Astrocyte (in vitro differentiated cells and primary cell): ENCODE measurements at places on chromosomes 16 and 17.
A peak's percentile ranks its signal among the peaks of the same experiment; 100 is the strongest.

DNA sequence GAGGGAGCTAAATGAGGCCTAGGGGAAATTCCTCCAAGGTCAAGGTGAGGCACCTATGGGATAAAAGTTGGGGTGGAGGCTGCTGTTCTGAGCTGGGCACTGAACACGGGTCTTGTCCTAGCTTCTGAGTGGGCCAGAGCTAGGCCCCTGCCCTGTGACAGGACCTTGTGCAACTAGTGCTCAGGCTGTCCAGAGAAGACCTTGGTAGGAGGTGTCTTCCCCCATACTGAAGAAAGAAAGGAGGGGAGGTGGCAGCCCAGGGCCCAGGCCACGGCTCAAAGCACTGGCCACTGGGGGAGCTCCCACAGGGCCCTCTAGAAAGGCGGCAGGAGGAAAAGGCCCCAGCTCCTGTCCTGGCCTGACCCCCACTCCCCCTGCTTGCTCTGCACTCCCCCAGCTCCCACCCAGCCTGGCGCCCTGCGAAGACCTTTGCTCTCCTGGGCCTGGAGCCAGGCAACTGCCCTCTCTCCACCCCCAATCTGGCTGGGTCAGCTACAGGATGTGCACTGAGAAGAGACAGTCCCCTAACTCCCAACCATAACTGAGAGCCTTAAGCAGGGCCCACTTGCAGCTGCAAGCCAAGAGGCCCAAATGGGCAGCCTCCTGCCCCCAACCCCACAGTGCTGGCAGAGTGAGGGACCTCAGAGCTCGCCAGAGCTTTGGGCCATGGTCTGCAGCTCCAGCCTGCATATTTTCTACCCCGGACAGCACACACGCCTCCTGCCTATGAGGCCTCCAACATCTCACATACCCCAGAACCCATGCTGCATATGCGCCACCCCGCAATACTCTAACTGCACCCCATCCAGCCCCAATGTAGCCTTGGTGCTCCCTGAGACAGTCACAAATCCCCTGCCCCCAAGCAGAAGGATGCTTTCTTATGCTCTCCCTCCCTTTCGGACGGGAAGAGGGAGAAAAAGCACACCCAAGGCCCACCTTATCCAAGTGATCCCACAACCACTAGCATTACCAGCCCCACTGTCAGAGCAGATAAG, 15.3 kb downstream of the HSD11B2 start:
- no peak overlapping the region for H3K4me3 ChIP-seq
- no peaks in the 10 kb centered on the region for H3K36me3 ChIP-seq
- no peak for DNase-seq
- H3K27me3 ChIP-seq, result no peaks in the 10 kb centered on the region
- peaks cover 6% of the 10 kb centered on the region for H3K4me1 ChIP-seq

GRCh38 chr17:28335201-28335958, at the start of the genes IFT20 and TNFAIP1:
Gene IFT20, minus strand, starts transcription at chr17:28335472. Its CDS starts 3,487 bp downstream, at chr17:28331985.
Gene TNFAIP1, plus strand, starts transcription at chr17:28335761. Its CDS starts 3,761 bp downstream, at chr17:28339522.
- peak within 1 kb of the TSS; percentile 99 for H3K27ac ChIP-seq
- H3K4me1 ChIP-seq, result peaks cover 39% of the 10 kb centered on the region
- peaks cover 3% of the 10 kb centered on the region for H3K36me3 ChIP-seq
- peak within 1 kb of the TSS; percentile 95 for H3K4me3 ChIP-seq
- H3K27me3 ChIP-seq, result no peaks in the 10 kb centered on the region

- H3K4me3 ChIP-seq, result no peak overlapping the region
- H3K36me3 ChIP-seq, result peaks cover 4% of the 10 kb centered on the region
- no peaks in the 10 kb centered on the region for H3K4me1 ChIP-seq
Measured at GRCh38 chr17:80879723-80880647, 111.7 kb upstream of the CHMP6 start.

GRCh38 chr17:79609673-79610645, 892 bp downstream of the RBFOX3 start:
- no peak for DNase-seq
- H3K27me3 ChIP-seq, result peaks cover 38% of the 10 kb centered on the region
- H3K27ac ChIP-seq, result no peak overlapping the region
- no peak overlapping the region for H3K4me3 ChIP-seq
- H3K36me3 ChIP-seq, result no peaks in the 10 kb centered on the region

DNA sequence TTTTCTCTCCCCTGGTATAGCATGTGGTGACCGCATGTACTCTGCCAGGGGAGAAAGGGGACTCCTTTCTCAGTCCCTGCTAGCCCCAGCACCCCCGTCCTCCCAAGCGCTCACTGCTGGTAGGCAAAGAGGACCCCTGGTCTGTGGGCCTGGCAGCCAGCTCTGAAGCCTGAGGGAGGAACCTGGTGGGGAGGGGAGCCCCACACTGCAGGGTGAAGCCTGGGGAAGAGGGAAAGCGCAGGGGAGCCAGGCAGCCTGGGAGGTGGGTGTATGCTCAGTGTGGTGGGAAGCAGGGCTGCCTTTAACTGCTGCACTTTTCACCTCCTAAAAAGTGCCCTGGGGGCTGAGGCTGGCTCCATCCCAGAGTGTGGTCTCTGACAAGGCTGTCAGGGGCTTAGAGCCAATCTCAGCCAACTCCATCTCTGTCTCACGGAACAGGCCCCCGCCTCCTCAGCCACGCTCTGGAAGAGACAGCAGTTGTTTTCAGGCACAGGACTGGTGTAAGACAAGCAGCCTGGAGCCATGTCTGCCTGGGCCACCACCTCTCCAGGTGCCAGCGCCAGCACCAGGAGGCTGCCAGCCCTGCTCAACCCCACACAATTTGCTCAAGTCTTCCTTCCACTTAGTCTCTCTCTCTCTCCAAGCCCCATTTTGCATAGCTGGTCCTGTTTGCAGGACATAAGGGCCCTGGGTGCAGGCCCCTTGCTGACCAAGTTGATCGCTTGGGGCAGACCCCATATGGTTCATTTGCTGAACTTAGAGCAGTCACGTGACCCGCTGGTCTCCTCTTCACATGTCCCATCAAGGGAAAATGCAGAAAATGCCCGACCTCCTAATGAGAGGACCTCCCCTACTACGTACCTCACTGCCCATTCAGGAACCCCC, 14.7 kb upstream of the TBX2 start:
- DNase-seq, result no peak
- no peaks in the 10 kb centered on the region for H3K4me1 ChIP-seq
- no peaks in the 10 kb centered on the region for H3K36me3 ChIP-seq
- no peak overlapping the region for H3K27ac ChIP-seq
- H3K27me3 ChIP-seq, result no peaks in the 10 kb centered on the region

GRCh38 chr16:3681206-3681605, 26.7 kb downstream of the DNASE1 start:
- peaks cover 13% of the 10 kb centered on the region for H3K36me3 ChIP-seq
- H3K4me1 ChIP-seq, result no peaks in the 10 kb centered on the region
- DNase-seq, result no peak
- H3K27me3 ChIP-seq, result no peaks in the 10 kb centered on the region

DNA sequence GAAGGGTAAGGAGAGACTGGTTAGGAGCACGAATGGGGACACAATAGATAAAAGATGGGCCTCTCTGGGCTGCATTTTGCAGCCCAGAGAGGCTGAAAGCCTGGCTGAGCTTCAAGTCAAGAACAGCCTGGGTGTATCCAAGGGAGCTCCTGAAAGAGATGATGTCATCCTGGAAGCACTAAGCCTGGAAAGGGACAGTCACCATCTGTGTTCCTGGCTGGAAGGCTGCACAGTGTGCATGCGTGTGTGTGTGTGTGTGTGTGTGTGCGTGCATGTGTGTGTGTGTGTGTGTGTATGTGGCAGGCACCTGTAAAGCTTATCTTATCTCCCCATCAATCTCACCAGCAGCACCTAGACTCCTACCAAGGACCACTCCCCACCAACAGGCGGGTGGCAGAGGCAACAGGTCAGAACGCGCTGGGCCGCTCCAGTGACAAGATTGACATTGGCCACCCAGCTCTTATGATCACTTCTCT, 44.1 kb downstream of the COG7 start:
- DNase-seq, result peak; percentile 64
- H3K4me3 ChIP-seq, result no peak overlapping the region
- peaks cover 14% of the 10 kb centered on the region for H3K4me1 ChIP-seq
- no peaks in the 10 kb centered on the region for H3K27me3 ChIP-seq

- H3K27ac ChIP-seq, result no peak overlapping the region
- no peak for DNase-seq
- H3K4me1 ChIP-seq, result peaks cover 7% of the 10 kb centered on the region
- no peaks in the 10 kb centered on the region for H3K36me3 ChIP-seq
- H3K4me3 ChIP-seq, result no peak overlapping the region
Measured at GRCh38 chr17:81966343-81967243, 5.6 kb upstream of the NOTUM start.

DNA sequence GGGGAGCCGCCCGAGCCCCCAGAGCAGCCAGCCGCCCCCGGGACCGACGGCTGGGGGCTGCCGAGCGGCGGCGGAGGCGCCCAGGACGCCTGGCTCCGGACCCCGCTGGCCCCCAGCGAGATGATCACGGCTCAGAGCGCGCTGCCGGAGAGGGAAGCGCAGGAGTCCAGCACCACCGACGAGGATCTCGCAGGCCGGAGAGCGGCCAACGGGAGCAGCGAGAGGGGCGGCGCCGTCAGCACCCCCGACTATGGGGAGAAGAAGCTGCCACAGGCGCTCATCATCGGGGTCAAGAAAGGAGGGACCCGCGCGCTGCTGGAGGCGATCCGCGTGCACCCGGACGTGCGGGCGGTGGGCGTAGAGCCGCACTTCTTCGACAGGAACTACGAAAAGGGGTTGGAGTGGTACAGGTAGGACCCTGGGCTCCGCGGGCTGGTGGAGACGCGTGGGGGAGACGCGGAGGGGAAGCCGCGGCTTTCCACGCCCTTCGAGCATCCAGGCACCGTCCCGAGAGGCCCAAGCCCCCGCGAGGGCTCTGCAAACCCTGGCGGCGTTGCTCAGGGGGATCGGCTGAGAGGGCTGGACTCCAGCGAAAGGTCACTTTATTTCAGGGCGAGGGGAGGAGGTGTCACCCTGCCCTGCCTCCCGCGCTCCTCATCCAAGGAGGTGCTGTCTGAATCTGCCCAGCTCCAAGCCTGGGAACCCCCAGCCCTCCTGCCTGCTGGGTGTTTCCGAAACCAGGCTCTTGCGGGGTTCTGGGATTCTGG, 1.2 kb downstream of the HS3ST4 start:
- peaks cover 27% of the 10 kb centered on the region for H3K27me3 ChIP-seq
- H3K4me3 ChIP-seq, result no peak overlapping the region
- H3K27ac ChIP-seq, result no peak overlapping the region
- DNase-seq, result no peak
- no peaks in the 10 kb centered on the region for H3K4me1 ChIP-seq
- H3K36me3 ChIP-seq, result no peaks in the 10 kb centered on the region

DNA sequence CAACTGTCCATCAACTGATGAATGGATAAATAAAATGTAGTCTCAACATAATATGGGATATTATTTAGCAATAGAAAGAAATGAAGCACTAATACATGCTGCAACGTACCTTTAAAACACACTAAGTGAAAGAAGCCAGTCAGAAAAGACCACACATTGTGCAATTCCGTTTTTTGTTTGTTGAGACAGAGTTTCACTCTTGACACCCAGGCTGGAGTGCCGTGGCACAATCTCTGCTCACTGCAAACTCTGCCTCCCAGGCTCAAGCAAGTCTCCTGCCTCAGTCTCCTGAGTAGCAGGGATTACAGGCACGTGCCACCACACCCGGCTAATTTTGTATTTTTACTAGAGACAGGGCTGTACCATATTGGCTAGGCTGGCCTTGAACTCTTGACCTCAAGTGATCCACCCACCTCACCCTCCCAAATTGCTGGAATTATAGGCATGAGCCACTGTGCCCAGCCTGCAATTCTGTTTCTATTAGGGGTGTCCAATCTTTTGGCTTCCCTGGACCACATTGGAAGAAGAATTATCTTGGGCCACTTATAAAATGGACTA, 40.1 kb downstream of the SCNN1B start:
- H3K4me3 ChIP-seq, result no peak overlapping the region
- no peaks in the 10 kb centered on the region for H3K36me3 ChIP-seq
- H3K27ac ChIP-seq, result no peak overlapping the region
- no peaks in the 10 kb centered on the region for H3K4me1 ChIP-seq

DNA sequence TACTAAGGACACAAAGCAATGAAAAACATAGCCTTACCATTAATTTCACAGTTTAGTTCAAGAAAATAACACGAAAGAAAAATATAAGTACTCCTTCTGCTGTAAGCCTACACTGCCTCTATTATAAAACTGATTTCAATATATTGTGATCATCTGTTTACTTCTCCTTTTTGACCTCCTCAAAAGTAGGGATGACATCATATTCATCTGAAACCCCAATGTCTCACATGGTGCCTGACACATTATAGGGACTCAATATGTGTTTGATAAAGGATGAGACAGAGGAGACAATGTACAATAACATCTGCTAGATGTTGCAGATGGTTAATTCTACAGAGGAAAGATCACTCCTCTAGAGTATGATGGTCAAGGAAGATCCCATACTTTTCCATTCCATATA, 118.4 kb upstream of the NOG start:
- peaks cover 3% of the 10 kb centered on the region for H3K27me3 ChIP-seq
- no peak overlapping the region for H3K27ac ChIP-seq
- no peaks in the 10 kb centered on the region for H3K4me1 ChIP-seq
- no peak for DNase-seq
- no peaks in the 10 kb centered on the region for H3K36me3 ChIP-seq

DNA sequence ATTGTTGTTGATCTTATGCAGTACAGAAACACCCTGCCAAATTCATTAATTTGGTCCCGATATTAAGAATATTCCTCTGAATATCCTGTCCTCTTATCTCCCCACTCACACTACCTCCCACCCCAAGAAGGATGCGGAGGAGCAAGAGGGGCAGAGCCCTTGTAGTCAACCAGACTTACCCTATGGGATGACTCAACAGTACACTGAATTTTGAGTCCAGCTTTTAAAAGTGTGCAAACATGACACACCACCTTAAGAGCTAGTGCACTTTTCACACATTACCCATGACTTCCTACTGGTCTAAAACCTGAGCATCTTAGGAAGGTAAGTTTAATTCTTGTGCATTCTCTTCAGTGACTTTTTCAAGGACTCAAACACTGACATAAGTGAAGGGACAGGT, 9.5 kb downstream of the USP22 start:
- H3K4me1 ChIP-seq, result peaks cover 72% of the 10 kb centered on the region
- DNase-seq, result peak; percentile 39
- peak overlapping the region; percentile 13 for H3K27ac ChIP-seq
- peaks cover 4% of the 10 kb centered on the region for H3K36me3 ChIP-seq
- no peaks in the 10 kb centered on the region for H3K27me3 ChIP-seq

DNA sequence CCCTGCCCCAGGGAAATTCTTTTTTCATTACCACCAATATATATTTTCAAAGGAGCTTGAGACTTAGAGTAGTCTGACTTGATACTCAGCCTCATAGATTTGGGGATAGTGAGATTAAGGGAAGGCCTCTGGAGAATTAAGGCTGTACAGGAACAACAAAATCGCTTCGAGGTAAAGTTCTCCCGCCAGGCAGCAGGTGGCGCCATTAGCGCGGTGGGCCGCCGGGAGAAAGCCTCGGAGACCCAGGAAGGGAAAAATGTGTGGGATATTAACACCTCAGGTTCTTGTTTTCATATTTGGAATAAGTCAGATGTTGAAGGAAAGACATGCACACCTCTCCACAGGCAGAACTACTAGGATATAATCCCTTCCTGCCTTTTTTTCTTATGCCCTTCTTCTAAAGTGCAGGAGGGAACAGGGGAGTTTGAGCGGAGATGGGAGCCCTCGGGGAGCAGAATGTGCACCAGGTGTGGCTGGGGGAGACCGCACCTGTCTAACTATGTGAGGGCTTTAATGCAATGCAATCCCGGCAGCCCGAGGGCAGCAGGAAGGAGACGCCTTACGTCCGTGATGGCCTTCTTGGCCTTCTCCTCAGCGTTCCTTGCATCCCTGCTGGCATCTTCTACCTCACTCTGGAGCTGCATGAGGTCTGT, 25.9 kb downstream of the MYH3 start:
- no peak overlapping the region for H3K27ac ChIP-seq
- no peak for DNase-seq
- H3K36me3 ChIP-seq, result no peaks in the 10 kb centered on the region
- no peaks in the 10 kb centered on the region for H3K27me3 ChIP-seq
- H3K4me1 ChIP-seq, result no peaks in the 10 kb centered on the region

GRCh38 chr16:75648265-75649076, 898 bp downstream of the TERF2IP start:
- H3K27me3 ChIP-seq, result no peaks in the 10 kb centered on the region
- peak overlapping the region; percentile 99 for H3K4me3 ChIP-seq
- H3K27ac ChIP-seq, result peak overlapping the region; percentile 94
- peak; percentile 46 for DNase-seq
- peaks cover 16% of the 10 kb centered on the region for H3K4me1 ChIP-seq
- H3K36me3 ChIP-seq, result peaks cover 12% of the 10 kb centered on the region
